ENCODE measurements at places on chromosomes 7 and 10.

- no peak for DNase-seq
Measured at GRCh38 chr7:32093415-32094408, 23.5 kb upstream of the PDE1C start.

DNA sequence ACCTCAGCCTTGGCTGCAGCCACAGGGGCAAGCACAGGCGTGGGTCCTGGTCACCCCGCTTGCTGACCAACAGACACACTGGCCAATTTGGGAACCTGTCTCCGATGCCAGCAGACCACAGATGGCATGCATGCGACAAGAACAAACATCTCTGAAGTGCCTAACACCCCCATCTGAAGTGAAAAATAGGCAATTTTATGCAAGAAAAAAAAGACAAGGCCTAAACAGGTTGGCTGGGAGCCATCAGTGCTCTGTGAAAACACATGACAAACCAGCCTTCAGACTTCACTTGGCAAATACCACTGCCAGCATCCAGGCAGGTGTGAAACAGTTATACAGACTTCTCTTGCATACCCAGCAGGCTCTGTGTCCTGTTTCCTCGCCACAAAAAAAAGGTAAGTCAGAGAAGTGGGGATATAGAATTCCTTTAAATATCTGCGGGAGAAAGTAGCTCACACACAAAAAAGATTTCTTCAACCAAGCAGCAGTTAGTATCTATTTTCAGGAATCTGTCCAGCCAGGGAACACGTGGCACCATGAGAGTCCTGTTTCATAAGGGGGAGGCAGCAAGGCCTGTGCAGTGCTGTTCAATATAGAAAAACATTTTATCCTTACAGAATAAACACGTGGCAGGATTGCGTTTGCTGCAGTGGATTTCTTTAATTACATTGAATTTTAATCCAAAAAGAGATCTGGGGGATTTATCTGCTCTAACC lies 293.4 kb upstream of the MKLN1 start:
- DNase-seq: no peak

DNA sequence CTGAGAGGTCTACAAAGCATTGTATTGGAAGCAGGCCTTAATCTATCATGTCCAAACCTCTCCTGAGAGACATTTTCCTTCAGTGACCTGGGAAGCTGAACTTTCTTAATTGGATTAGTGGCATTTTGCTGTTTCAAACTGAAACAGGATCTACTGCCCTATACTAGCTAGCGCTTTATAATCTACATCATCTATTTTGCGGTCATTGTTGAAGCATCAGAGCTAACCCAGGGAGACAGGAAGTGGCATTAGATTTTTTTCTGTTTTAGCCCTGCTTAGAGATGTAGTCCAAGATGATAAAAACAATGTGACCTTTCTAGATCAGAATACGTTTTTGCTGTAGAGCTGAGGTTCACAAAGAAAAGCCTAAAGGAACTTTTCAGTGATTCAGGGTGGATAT lies 147.4 kb upstream of the AGR3 start:
- DNase-seq: no peak

GRCh38 chr7:65509368-65510186 lies 135.9 kb downstream of the ZNF92 start:
- no peak for DNase-seq

DNA sequence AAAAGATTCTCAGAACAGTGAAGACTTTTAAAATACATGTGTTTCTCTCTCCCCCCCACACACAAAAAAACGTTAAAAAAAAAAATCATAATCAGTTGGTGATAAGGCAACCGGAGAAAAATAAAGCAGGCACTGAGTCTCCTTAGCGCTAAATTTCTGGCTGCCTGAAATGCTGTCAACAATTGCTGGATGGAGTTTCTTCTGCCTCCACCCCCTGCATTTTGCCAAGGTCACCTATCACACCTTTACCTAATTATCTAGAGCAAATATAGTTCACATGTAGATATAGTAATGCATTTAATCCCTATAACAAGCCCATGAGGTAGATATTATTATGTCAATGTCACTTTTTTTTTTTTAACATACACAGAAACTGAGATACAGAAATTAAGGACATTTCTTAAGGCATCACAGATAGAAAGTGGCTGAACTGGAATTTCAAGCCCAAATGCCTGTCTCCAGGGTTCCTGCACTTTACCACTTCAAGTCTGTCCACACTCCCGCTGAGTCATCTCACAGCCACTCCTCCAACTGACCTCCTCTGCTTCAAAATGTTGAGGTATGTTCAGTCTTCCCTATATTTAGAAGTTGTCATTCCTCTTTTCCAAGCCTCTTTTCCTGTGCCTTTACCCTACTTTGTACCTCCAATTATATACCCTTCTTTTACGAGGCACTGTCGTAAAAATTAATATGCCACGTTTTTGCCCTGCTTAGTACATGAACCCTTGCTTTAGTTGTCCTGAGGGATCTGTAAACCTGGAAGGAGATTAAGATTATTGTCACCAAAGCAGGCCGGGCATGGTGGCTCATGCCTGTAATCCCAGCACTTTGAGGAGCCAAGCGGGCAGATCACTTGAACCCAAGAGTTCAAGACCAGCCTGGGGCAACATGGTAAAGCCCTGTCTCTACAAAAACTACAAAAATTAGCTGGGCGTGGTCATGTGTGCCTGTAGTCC lies 72.8 kb upstream of the MPP7 start:
- DNase-seq: no peak

GRCh38 chr10:32161586-32161985 lies 105.4 kb upstream of the KIF5B start:
- no peak for DNase-seq

All from stimulated activated CD4-positive, alpha-beta T cell treated with anti-CD3 and anti-CD28 coated beads, Interleukin-1b, Interleukin-23, amount 100 ng/mL, for 1 hour (primary cell).